Vagina (tissue), 2 donors: ENCODE measurements at places on chromosomes 3 and 15. TPM values are rescaled to one million over a fixed set of nuclear protein-coding genes. Genes with fewer than 3 reads are reported as not detected.

GRCh38 chr3:184133840-184134745 is 1.1 kb upstream of the EIF2B5 start:
- no peak for DNase-seq

- DNase-seq: peak; percentile 77
Observed at GRCh38 chr15:31260646-31261265, 65.9 kb upstream of the KLF13 start.

Gene KLF13
- total RNA-seq: 30.9 TPM

Gene CCDC33
- total RNA-seq: not detected

Gene ACKR2
- 7.9 TPM for total RNA-seq

DNA sequence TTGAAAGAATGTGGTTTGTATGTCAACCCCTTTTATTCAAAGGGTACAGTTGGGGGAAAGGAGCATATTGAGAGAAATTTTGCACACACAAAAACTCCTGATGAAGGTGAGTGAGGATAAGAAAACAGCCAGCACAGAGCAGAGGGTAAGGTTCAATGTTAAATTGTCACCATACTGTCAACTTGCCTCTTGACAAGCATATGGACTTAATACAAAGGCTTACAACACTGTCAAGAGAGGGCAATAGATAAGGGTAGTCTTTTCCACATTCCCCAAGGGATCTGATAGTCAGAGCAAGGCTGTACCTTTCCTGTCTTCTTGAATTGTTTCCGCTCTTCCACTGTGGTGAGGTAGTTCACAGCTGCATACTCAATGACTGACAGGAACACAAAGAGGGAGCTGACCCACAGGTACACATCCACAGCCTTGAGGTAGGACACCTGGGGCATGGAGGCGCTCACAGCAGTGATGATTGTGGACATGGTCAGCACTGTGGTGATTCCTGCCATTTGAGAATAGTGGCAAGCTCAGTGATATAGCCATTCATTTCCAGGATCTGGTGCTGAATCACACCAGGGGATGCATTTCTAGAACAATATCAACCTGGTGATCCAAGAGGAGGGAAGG is 20.4 kb upstream of the RIOX2 start:
- no peak for DNase-seq

- no peak for DNase-seq
Observed at GRCh38 chr3:83873550-83873949, 1085.2 kb upstream of the CADM2 start.

DNA sequence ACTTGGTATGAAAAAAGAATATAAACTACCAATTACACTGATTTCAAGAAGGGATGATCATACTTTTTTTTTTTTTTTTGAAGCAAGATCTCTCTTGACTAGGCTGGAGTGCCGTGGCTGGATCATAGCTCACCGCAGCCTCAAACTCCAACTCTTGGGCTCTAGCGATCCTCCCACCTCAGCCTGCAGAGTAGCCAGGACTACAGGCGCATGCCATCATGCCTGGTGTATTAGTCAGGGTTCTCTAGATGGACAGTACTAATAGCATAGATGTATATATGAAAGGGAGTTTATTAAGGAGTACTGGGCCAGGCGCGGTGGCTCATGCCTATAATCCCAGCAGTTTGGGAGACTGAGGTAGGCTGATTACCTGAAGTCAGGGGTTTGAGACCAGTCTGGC is 11.5 kb upstream of the SEC11A start:
- DNase-seq: no peak
